T-helper 2 cell treated with Interferon-gamma antibody and Interleukin-4, amounts not matched to agents 100 ng/mL and 5 ng/mL, for 36 hours (primary cell): ENCODE measurements at places on chromosomes 16 and 17. TPM values are rescaled to one million over a fixed set of nuclear protein-coding genes. Genes with fewer than 3 reads are reported as not detected.

Gene LYRM1
- 21.7 and 22.2 TPM in 2 replicates for total RNA-seq

Gene TMEM219
- 55.9 and 56.1 TPM in 2 replicates for total RNA-seq

Gene SLFN12
- total RNA-seq = 12.5 and 14.2 TPM in 2 replicates

Gene FAM117A
- 32.9 and 33.1 TPM in 2 replicates for total RNA-seq

Gene NTN3
- total RNA-seq = not detected in 2 replicates

Gene NLGN2
- total RNA-seq = 1.2 TPM in 2 replicates

Gene CCL5
- 46.4 and 48.3 TPM in 2 replicates for total RNA-seq
